ENCODE measurements at places on chromosomes 11 and 22.

DNA sequence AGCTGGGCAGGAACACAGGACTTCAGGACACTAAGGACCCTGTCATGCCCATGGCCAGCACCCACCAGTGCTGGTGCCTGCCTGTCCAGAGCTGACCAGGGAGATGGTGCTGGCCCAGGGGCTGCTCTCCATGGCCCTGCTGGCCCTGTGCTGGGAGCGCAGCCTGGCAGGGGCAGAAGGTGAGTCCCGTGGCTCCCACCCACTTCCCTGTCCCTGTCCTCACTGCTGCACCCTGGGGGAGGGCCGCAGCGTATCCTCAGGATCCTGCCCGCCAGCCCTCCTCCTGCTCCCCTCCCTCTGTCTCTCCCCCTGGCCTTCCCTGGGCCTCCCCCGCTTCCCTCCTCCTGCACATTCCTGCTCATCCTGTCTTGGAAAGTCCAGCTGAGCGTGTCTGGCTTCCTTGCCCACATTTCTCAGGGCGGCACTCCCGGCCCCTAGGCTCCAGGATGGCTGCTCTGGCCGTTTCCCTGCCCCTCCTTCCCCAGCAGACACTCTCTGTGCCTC, 8.7 kb downstream of the CSF2RB start:
- DNase-seq: no peak

- no peak for DNase-seq
Observed at GRCh38 chr11:134636071-134636470, 224.0 kb upstream of the B3GAT1 start.

DNA sequence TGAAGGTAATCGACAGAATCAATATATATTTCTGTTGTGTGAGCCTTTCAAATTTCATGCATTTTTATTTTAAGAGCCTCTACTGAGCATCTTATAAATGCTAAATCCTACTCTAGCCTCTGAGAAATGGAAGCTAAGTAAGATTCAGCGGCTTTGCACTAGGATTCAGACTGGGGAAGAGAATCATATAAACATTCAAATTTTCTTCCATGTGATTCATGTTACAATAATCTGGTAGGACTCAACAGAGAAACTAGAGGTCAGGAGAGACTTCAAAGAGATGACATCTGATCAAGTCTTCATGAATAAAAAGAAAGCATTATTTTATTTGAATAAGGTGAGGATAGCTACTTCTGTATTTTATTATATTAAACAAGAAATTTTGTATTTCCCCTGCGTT, 538.9 kb downstream of the DLG2 start:
- DNase-seq: no peak

DNA sequence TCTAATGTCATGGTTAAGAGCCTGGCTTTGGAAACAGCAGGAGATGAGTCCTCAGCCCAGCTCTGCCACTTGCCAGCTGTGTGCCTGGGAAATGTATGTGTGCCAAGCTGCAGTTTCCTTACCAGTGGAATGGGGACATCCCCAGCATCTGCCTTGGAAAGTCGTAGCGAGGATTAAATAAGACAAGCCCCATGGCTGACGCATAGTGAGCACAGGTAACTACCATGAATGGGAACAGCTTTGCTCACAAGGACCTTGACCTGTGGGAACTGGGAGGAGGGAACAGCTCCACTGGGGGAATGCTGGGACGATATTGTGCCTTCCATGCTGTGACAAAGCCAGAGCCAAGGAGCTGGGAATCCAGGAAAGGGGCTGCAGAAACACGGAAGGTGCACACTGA, 2.6 kb upstream of the DSCAML1 start:
- no peak for DNase-seq

DNA sequence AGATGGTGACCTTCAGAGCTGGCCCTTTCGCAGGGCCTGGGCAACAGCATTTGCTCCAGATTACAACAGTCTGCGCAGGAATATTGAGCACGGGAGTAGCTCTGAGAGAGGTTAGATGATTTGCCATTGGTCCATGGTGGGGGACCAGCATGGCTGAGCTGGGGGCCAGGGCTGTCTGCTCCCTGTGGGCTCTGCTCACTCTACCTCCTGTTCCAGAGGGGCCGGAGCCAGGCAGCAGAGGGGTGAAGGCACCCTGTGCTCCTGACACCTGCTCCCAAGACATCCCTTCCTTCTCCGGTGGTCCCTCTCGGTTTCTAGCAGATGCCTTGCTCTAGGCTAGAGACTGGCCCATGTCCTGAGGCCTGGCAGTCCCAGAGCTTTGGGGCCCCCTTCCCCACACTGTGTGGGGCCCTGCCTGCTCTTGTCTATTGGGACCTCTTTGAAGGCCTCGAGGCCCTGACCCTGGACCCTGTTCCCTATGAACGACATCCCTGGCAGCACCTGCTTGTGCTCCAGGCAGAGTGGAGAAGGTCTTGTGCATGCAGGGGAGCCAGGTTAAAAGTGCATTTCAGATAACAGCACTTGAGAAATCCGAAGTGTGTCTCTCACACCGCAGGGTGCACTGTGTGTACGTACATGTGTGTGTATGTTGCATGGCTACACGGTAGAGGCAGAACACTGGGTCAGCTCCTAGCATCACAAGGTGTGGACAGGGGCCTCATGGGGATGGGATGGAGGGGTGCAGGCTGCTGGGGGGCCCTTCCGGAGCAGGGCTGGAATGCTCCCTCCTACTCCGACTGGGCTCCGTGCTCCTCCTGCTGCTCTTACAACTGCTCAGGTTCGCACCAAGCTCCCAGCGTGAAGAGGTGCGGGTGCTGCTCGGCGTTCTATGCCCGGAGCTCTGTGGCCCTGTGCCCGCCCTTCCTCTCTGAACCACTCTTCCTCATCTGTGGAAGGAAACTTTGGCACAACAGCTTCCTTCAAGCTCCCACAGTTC, 123.3 kb upstream of the B3GAT1 start:
- no peak for DNase-seq

Measured in stimulated activated CD4-positive, alpha-beta T cell treated with anti-CD3 and anti-CD28 coated beads, TNF-alpha, amount 100 ng/mL, for 48 hours (primary cell).